ENCODE measurements at places on chromosomes 16 and 17.

DNA sequence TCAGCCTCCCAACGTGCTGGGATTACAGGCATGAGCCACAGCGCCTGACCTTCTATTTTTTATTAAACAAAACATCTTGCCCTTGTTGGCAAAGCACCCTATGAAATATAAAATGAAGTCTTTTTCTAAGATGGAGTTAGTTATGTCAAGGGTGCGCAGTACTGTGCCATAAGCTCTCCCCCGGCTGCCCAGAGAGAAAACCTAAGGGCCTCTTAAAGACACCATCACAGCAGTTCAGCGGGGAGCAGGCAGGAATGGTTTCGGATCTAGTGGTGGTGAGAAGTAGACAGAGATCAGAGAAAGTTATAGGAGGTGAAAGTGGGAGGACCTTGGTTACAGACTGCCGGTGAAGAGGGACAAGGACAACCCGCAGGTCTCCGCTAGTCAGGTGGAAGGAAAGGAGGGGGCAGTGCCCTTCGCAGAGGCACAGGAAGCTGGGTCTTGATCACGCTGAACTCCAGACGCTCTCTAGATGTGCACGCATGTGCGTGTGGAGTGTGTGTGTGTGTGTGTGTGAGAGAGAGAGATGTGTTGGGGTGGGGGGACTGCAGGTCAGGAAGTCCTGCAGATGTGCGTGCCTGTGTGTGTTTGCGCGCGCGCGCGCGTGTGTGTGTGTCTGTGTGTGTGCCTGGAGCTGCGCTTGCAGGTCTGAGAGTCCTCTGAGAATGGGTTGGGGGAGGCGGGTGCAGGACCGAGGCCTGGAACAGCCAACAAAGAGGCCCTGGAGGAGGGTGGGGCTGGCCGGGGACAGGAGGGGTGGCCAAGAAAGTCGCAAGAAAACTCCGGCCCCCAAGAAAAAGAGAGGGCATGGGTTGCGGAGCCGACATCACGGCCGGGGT, 748 bp upstream of the CMTM3 start:
- DNase-seq = peak; percentile 80

DNA sequence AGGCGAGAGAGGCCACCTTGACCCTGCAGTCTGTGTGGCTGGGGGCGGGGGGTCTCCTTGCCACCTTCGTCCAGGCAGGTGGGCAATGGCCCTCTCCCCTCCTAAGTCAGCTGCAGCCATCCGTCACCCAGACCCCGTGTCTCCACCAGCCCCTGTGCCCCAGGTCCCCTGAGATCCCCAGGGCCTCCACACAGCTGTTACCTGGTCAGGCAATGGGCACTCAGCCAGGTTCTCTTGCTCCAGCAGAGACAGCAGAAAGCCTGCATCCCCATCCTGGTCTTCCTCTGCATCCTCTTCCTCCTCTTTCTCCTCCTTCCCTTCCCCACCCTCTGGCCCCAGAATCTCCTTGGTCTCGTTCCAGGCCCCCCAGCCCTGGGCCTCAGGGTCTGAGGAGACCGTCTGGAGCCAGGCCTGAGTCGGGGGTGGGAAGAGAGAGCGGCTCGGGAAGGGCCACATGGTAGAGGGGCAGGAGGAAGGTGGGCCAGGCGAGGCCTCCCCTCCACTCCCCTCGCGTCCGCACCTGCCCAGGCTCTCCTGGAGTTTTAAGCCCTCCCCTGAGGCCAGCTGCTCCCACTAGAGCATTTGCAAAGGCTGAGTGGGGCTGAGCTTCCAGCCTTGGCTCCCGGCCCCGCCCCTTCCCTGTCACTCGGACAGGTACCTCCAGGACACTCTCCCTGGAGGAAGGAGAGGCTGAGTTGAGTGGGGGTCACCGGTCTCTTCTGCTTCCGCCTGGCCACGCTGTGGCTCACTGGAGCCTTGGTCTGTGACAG, at the start of gene PABPN1L:
Gene PABPN1L, minus strand, starts transcription at position 510 of the 770 bp plus-strand sequence. Its CDS starts 54 bp downstream, at position 456.
- no peak for DNase-seq

GRCh38 chr16:73670836-73671820, 623.2 kb upstream of the ZFHX3 start:
- DNase-seq = no peak

DNA sequence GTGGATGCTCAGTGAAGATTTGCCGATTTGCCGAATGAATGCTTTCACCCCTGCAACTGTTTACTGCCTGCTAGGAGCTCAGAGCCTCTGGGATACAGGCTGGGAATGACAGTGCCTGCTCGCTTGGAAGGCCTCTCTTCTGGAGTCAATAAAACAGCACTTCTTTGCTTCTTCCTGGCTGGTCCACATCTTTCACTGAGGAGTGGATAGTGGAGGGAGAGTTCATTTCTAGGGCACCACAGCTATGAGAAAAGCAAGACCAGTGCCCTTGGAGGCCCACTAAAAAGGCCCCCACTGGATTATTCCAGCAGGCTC, 3.1 kb upstream of the USP7 start:
- no peak for DNase-seq

DNA sequence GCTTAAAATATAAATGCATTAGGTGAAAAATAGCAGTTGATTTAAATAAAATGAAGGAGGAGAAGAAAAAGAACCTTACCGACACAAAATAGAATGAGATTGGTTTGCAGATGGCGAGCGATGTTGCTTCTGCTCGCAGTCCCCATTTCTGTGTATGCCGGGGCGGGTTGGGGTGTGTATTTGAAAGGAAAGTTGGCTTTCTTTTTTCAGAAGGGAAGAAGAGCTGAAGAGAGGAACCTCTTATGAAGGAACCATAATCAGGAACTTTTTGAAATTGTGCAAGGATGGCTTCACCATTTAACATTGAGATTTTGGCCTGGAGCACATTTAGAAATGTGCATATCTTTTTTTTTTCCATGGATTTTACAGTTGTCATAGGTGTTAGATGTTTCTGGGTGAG, at the start of gene IGSF6:
Gene IGSF6, minus strand, starts transcription at position 156 of the 400 bp plus-strand sequence. Its CDS starts 10 bp downstream, at position 146.
- no peak for DNase-seq

DNA sequence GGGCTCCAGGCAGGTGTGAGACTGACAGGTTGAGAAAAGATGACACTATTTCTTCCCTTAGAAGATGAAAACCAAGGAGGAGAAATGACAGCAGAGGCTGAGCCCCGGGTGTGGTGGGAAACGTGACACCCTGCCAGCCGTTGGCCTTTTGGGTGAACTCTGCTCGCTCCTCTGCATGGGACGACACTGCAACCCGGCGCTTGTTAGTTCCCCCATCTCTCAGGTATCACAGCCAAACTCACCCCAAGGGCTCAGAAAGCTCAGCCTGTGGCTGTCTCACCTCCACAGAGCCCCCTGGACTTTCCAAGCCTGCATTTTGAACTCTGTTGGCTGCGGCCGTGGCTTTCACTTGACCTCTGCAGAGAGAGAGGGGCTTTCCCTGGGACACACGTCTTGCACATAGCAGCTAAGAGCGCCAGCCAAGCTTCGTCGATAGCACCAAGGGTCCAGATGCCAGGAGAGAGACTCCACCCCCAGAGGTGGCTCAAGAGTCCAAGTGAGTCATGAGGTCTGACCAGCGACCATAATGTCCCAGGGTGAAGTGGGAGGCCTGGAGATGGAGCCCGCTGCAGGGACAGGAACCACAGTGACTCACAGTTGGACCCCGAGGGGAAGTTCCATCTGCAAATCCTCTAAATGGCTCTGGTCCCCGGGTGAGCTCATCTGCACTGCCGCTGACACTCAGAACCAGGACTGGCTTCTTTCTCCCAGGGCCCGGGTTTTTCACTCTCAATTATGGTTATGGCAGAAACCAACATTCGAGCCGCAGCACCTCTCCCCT, 301.9 kb downstream of the SOX9 start:
- DNase-seq = no peak

- DNase-seq = no peak
Observed at GRCh38 chr17:80726558-80727408, 182.1 kb downstream of the RPTOR start.

DNA sequence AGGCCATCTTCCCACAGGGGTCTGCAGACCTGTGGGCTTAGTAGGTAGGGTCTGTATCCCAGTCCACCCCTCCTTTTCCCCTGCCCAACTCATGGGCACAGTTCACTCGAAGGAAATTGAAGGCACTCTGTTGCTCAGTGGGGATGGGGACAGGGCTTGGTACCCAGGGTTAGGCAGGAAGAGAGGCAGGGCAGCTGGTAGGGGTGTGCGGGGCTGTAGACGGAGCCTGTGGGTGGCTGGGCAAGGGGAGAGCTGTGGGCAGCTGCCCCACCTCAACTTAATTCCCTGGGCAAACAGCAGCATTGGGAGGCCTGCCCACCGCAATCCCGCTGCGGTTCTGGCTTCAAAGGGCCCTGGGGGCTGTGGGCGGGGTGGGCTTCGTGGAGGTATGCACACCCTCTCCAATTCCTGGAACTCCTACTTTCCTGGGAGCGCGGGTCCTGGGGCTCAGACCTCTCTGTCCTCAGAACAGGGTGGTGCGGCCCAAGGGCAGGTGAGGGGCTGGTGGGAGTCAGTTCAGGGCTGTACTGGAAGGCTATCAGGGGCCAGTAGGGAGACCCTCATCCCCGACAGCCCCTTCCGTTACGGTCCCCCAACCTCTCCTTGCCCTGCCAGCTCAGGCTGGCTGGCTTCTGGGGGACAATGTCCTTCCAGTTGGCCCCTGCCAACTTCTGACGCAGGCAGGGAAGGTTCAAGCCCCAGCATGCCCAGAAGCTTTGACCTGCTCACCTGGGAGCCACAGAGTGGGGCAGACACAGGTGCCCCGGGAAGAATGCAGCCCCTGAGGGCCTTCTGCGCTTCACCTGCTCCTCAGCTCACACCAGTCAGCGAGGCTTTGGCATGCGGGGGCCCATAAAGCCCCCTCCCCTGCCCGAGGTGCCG, 9.1 kb downstream of the FOXJ1 start:
- no peak for DNase-seq

DNA sequence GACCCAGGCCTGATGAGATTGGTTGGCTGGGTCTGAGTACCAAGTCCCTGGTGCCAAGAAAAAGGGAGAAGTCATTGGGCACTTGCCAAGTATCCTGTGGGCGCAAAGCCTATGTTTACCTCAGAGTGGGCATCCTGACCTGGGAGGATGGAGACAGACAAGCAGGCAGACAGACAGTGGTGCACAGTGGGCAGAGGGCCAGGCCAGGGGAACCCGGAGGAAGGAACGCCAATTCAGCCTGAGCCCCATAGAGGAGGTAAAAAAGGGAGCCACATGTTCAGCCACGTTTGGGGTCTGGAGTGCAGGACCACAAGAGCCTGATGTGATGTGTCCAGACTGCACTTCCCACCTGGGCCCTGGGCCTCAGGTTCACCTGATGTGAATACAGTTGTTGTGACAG, 5.4 kb downstream of the PHKG2 start:
- DNase-seq = no peak

GRCh38 chr17:71511266-71511995, 609.4 kb upstream of the SOX9 start:
- no peak for DNase-seq

GRCh38 chr16:55051571-55052347, 121.1 kb downstream of the IRX5 start:
- no peak for DNase-seq

GRCh38 chr17:38415250-38416194, 12.7 kb upstream of the ARHGAP23 start:
- no peak for DNase-seq

- no peak for DNase-seq
Observed at GRCh38 chr17:58310511-58311428, 17.8 kb downstream of the TSPOAP1 start.
